ENCODE measurements at places on chromosomes 3 and 15. TPM values are rescaled to one million over a fixed set of nuclear protein-coding genes. Genes with fewer than 3 reads are reported as not detected.

GRCh38 chr3:28173836-28174235 lies 67.6 kb upstream of the CMC1 start:
- H3K27ac ChIP-seq: no peak overlapping the region
- H3K36me3 ChIP-seq: no peaks in the 10 kb centered on the region
- no peak overlapping the region for H3K4me3 ChIP-seq
- H3K4me1 ChIP-seq: no peaks in the 10 kb centered on the region
- DNase-seq: peak; percentile 70
- no peaks in the 10 kb centered on the region for H3K27me3 ChIP-seq

DNA sequence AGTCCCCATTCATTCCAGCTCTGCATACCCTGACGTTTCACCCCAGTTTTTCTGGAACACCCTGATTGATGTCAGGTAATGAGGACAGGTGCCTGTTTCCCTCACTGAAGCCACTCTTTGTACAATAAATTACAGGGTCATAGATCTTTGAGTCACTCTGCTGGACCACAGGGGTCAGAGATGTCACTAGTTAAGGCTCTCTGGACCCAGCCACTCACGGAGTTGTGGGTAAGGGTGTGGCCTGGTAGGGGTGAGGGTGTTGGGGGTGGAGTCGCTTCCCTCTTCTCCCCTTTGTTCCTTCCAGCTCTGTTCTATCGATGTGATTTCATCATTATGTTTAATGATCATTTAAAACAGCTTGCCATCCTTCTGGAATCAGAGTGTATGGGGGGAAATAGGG lies 512 bp downstream of the IQCF5 start:
- no peak overlapping the region for H3K27ac ChIP-seq
- H3K36me3 ChIP-seq: no peaks in the 10 kb centered on the region
- no peaks in the 10 kb centered on the region for H3K27me3 ChIP-seq
- no peak overlapping the region for H3K4me3 ChIP-seq
- H3K4me1 ChIP-seq: no peaks in the 10 kb centered on the region

DNA sequence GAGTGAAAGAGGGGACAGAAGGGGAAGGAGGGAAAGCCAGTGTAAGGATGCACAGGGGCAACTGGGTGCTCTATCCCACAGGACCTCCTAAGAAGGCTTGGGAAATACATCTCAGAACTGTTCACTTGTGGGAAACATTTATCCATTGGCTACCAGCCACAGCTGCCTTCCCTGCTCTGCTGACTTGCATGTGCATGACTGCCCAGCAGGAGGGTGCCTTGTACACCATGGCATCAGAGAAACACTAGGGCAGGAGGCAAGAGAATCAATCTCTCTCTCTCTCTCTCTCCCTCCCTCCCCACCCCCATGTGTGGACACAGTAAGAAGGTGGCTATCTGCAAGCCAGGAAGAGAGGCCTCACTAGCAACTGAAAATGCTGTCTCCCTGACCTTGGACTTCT lies 62.9 kb upstream of the ZBTB38 start:
- no peaks in the 10 kb centered on the region for H3K36me3 ChIP-seq
- H3K4me1 ChIP-seq: no peaks in the 10 kb centered on the region
- H3K27ac ChIP-seq: no peak overlapping the region
- DNase-seq: no peak

- H3K27ac ChIP-seq: peak overlapping the region; percentile 77
- peak; percentile 83 for DNase-seq
- H3K27me3 ChIP-seq: no peaks in the 10 kb centered on the region
- H3K4me1 ChIP-seq: peaks cover 1% of the 10 kb centered on the region
- H3K36me3 ChIP-seq: no peaks in the 10 kb centered on the region
- no peak overlapping the region for H3K4me3 ChIP-seq
Measured at GRCh38 chr3:169150920-169151319, 512.6 kb downstream of the MECOM start.

DNA sequence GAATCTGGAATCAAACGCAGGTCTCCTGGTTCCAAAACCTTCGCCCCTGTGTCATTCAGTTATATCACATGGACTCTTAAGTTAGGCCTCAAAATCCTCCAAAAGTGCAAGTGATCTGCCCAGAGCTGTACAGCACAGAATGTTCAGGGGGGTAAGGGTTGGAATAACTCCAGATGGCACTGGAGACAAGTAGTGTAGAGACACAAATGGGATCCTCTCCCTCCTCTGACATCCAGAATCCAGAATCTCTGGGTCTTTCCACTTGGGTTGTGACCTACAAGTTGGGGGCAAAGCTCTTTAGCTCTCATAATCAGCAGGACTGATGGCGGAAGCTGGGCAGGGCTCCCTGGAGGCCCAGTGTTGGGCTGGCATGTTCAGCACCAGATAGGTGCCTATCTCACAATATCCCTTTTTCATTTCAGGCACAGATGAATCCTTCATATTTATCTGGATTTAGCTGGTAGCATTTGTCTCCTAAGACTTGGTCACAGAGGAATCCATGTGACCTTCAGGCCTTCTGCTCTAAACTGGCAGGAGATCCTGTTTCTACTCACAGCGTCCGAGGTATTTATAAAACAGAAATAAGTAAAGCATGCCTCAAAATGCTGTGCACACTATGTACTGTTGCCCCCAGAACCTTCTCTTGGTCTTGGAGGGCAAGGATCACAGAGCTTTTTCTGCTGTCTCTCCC lies 15.4 kb downstream of the ABHD2 start:
- H3K27ac ChIP-seq: peak overlapping the region; percentile 74
- peaks cover 12% of the 10 kb centered on the region for H3K36me3 ChIP-seq
- DNase-seq: no peak
- no peak overlapping the region for H3K4me3 ChIP-seq
- H3K27me3 ChIP-seq: no peaks in the 10 kb centered on the region
- H3K4me1 ChIP-seq: peaks cover 4% of the 10 kb centered on the region

- no peaks in the 10 kb centered on the region for H3K27me3 ChIP-seq
- DNase-seq: no peak
- no peak overlapping the region for H3K27ac ChIP-seq
- H3K4me1 ChIP-seq: peaks cover 13% of the 10 kb centered on the region
Measured at GRCh38 chr15:85800478-85801123, 5.9 kb upstream of the KLHL25 start.

DNA sequence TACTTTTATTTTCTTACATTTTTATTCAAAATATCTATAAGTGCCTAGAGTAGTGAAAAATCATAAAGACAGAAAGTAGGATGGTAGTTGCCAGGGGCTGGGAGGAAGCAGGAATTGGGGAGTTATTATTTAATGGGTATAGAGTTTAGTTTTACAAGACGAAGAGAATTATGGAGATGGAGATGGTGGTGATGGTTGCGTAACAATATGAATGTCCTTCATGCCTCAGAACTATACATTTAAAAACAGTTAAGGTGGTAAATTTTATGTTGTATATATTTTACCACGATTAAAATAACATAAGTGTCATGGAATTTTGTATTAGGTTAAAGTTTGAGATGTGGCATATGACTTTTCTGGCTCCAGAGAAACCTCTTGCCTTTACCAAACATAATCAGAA lies 171.4 kb downstream of the MYRIP start:
- no peaks in the 10 kb centered on the region for H3K27me3 ChIP-seq
- no peak for DNase-seq
- H3K4me1 ChIP-seq: peaks cover 4% of the 10 kb centered on the region
- no peak overlapping the region for H3K4me3 ChIP-seq

GRCh38 chr3:155805204-155805801 lies 775 bp downstream of the C3orf33 start:
- no peaks in the 10 kb centered on the region for H3K4me1 ChIP-seq
- H3K36me3 ChIP-seq: no peaks in the 10 kb centered on the region
- H3K27ac ChIP-seq: peak overlapping the region; percentile 90

Gene B3GALNT1
- total RNA-seq: 24.0 TPM

Gene FAM174B
- 45.0 TPM for total RNA-seq

Measured in lung (tissue), 17 donors.